ENCODE measurements at places on chromosomes 5 and 9.
A peak's percentile ranks its signal among the peaks of the same experiment; 100 is the strongest.

- DNase-seq, result no peak
These were observed 6.3 kb upstream of the IRX2 start for GRCh38 chr5:2757563-2758351.

GRCh38 chr9:106862821-106863720 lies at the start of gene ZNF462:
TSS of gene ZNF462 (plus strand) at chr9:106863166. CDS start at chr9:106923384, 60,218 bp downstream.
- peak; percentile 64 for DNase-seq

- DNase-seq, result no peak
These were observed 22.8 kb downstream of the PTCH1 start for GRCh38 chr9:95494022-95494415.

DNA sequence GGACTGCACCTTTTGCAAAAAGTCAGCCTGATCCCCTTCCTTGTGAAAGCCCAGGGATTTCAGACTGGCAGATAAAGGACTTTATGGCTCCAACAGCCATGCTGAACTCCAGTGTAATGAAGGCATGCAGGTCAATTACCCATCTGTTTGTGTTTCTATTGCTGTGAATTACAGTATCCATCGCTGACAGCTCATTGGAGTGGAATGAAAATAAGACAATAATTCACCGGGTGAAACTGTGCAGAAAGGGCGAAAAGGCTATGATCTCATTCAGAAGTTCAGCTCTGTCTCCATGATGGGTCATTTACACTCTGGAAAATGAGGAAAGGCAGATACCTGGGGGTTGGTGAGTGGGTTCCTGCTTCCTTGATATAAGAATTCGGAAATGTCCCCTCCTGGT lies 148.0 kb downstream of the BRINP1 start:
- no peak for DNase-seq

DNA sequence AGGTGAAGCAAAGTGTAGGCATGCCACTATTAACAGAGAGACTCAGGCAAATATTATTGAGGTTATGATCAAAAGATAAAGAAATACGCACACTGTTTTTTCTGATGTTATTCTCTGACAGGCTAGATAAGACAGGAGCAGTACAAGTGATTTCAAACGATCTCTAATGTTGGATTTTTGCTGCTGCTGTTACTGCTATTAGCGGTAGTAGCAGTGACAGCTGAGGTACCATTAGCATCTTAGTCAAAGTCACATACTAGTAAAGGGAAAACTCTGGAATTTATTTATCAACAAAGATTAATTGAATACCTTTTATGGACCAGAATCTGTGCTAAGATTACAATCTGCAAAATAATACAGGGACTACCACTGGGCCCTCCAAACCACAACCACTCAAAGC lies 362.4 kb upstream of the CDH6 start:
- DNase-seq, result no peak

DNA sequence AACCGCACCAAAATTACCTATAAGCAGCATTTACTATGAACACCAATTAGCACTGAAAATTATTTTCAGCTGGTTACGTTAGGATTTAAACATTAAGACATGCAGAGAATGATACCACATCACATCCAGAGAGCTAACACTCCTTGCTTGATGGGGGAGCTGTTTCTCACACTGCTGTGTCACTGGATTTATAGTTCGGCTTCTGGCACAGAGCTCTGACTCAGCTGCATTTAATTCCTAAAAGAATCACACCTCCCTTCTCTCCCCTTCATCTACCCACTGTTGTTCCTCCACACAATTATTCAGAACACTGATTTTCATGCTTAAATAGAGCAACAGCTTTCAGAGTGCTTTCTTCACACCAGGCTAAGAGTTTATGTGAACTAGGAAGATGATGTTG lies 82.6 kb upstream of the SV2C start:
- DNase-seq, result no peak

- no peak for DNase-seq
These were observed 47.9 kb downstream of the NACC2 start for GRCh38 chr9:136047076-136047774.

- no peak for DNase-seq
These were observed 869.2 kb downstream of the EFNA5 start for GRCh38 chr5:106801554-106801953.

DNA sequence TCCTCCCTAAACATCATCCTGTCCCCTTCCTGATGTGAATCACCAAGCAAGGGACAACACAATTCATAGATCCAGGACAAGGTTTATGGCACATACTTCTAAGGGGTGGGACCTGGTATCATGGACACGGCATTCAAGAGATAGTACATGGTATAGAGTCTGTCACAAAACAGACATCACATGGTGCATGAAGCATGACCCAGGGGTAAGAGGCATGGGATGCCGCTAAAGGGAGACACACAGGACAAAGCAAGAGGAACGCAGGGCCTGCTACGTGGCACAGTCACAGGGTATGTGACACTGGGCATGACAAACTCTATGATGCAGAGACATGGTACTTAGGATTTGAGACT lies 20.7 kb downstream of the GSN start:
- DNase-seq, result no peak

GRCh38 chr9:21294364-21294774 lies 10.7 kb downstream of the IFNA5 start:
- DNase-seq, result no peak

DNA sequence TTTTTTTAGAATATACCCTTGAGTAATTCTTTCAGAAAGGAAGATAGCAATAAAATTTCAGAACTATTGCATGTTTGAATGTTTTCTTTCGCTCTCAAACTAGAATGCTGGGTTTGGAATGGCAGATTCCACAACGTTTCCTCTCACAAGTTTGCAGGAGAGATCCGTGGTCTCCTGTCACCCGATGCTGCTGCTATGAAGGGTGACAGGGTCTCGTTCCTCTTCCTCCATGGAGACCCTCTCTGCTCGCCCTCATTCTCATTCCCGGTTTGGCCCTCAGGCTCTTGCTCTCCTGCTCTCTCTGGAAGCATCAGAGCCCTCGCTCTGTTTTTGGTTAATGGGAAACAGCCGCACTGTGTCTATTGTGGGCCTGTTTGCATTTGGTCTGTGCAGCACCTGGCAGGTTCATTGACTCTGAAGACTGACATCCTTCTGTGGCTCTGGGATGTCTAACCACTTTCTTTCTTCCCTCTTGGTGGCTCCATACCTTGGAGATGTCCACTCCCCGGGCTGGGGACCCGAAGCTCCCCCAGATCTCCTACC lies 12.6 kb upstream of the FAM163B start:
- no peak for DNase-seq

GRCh38 chr5:81537905-81538547 lies 144.1 kb upstream of the ACOT12 start:
- DNase-seq, result no peak

GRCh38 chr9:19386502-19387044 lies 6.5 kb upstream of the RPS6 start:
- DNase-seq, result no peak
